Mucosa of descending colon (tissue), 3 donors: ENCODE measurements at places on chromosomes 7 and 10.

DNA sequence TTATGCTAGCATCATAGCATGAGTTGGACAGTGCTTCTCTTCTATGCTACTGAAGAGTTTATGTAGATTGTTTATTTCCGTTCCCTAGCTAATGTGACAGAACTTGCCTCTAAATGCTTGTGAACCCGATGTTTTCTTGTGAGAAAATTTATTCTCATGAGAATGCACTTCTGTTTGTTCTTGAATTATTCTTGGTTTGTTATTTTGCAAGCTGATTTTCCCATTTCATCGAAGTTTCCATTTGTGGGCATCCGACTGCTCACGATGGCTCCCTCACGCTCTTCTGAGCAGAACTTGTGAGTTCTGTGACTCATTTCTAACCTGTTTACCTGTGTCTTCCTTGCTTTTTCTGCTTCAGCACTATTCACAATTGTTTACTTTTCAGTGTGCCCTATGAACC, 59.9 kb downstream of the WDFY4 start:
- no peak for DNase-seq

DNA sequence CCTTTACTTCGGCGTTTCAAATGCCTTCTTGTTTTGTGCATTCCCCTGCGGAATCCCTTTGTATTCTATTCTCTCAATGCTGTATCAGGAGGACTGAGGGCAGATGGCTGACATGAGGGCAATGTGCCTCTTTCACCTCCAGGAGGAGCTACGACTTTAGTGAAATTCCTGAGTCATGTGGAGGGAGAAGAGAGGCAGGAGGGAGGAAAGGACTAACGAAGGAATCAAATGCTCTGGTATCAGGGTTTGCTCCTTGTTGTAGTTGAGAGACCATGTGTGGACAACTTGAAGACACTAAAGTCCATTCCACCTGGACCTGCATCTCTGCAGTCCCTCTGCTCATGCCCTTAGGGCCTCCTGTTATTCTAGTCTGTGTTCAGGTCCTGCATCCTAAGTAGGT, 40.2 kb upstream of the PRSS58 start:
- DNase-seq, result no peak

DNA sequence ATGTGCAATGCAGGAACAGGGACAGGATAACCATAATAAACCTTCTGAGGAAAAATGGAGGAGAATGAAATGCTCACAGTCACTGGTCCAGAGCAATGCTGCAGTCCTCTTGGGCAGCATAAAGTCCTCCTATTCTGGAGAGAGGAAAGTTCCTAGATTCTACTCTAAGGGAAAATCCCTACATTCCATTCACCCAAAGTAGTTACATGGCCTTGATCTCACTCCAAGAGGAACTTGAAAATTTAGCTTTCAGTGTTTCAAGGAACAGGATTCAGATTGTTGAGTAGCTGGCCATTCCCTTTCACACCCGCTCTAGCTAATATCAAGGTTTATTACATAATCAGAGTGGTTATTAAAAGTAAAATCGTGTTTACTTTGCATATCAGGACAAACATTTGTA, 168.3 kb downstream of the CHRM2 start:
- no peak for DNase-seq

DNA sequence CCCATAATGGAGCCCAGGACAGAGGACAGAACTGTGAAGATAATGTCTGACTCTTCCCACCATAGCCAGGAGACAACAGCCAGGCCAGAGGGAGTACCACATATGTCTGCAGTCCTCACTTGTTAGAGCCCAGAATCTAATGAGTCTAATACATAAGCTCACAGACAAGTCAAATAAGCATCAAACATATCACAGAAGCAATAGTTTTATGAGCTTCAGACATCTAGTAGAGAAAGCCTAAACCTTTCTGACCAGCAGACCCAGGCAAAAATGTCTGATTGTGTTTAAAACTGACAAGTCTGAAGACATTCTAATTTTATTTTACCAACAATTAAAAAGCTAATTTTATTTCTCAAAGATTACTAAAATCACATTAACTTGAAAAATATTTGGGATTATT, 75.5 kb downstream of the MAPK8 start:
- no peak for DNase-seq

- peak; percentile 8 for DNase-seq
These were observed 74.6 kb downstream of the CUL1 start for GRCh38 chr7:148773334-148773733.

- peak; percentile 8 for DNase-seq
These were observed 101.8 kb upstream of the RET start for GRCh38 chr10:42975005-42975493.
